Left ventricle myocardium superior (tissue), 1 donor: ENCODE measurements at places on chromosomes 4 and X.

- no peak for DNase-seq
Measured at GRCh38 chrX:4238916-4239315, 525.5 kb upstream of the PRKX start.

GRCh38 chr4:182233310-182234090 is 9.7 kb upstream of the TENM3 start:
- no peak for DNase-seq

DNA sequence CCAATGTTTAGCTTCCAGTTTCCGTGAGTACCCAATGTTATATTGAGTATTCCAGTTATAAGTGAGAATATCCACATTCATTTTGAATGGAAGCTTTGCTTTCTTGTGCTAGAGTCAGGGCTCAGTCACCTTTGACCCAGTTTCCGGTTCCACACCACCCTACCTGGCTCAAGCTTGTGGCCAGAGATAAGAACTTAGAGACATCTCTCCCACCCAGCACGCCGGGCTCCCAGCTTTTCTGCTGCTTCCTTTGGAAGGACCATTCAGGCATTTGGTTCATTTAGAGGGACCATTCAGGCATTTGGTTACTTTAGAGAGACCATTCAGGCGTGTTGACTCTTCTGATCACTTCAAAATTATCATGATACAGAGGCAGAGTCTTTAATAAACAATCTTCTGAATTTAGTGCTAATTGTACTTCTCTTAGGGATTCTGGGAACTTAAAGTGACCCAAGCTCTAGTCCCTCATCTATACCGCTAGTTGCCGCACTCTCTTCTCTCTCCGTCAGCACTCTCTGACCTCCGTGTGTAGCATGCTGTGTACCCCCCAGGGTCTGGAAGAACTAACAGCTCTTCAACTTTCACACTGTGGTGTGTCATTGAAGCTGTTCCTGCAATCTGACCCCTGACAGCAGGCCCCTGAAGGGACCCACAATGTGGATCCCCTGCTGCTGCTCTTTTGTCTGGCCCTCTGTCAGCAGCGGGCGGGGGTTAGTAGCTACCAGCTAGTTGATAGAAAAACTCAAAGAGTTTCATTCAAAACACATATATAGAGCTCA is 943.1 kb downstream of the ARAP2 start:
- DNase-seq: no peak

DNA sequence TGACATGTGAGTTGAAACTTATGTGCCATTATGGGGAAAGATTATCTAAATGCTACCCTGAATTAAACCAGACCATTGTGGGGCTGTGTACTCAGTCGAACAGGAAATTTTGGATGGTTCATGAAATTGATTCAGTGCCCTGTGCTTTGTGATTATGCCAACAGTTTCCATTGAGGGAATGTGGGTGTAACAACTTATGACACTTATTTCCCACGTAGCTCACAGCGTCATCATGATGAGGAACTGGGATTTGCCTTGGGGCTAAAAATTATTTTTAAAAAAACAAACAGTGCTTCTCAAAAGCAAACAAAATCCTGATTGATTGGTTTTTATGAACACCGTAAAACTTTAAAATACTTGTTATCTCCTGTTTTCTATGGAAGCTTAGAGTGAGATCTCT is 8.3 kb upstream of the CLTRN start:
- no peak for DNase-seq

DNA sequence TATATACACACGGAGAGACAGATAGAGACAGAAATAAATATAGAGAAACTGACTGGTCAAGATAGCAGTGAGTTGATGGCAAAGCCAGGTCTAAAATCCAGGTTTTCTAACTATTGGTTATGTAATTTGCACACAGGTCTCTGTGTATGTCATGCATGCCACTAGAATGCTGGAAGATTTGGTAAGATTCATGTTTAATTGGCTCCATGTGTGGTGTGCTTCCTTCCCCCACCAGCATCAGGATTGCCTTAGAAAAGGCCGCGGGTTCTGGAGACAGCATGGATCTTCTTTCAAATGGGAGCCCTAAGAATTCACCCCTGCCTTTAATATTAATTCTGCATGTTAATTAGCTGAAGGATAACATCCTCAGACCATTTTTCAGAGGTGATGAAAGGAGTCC is 31.3 kb downstream of the HAND2 start:
- no peak for DNase-seq
